ENCODE measurements at places on chromosomes 2 and 18. TPM values are rescaled to one million over a fixed set of nuclear protein-coding genes. Genes with fewer than 3 reads are reported as not detected.

DNA sequence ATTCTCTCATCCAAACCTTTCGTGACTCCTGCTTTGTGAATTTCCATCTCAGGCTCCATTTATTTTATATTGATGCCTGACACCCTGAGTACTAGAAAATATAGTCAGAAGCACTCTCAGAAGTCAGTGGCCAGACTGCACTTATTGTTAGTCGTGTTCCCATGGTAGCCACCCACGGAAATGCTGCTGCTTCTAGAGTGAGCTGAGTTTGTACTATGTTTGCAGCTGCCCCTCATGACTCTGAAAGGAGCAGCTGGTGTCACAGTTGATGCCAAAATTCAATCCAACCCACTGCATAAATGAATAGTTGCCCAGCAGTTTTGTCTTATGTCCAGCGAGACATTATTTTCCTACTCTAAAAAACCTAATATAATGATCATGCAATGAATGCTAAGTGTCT is 265.2 kb upstream of the SPHKAP start:
- H3K4me3 ChIP-seq = no peak overlapping the region
- no peak overlapping the region for H3K27ac ChIP-seq
- H3K27me3 ChIP-seq = no peaks in the 10 kb centered on the region
- no peak for DNase-seq
- H3K36me3 ChIP-seq = no peaks in the 10 kb centered on the region

Gene KCNE4
- total RNA-seq = 2.3 TPM

Gene B3GNT7
- 5.0 TPM for total RNA-seq

GRCh38 chr2:235670974-235671787 is 177.3 kb downstream of the AGAP1 start:
- peak overlapping the region; percentile 51 for H3K4me3 ChIP-seq
- H3K4me1 ChIP-seq = peaks cover 3% of the 10 kb centered on the region
- H3K36me3 ChIP-seq = no peaks in the 10 kb centered on the region

DNA sequence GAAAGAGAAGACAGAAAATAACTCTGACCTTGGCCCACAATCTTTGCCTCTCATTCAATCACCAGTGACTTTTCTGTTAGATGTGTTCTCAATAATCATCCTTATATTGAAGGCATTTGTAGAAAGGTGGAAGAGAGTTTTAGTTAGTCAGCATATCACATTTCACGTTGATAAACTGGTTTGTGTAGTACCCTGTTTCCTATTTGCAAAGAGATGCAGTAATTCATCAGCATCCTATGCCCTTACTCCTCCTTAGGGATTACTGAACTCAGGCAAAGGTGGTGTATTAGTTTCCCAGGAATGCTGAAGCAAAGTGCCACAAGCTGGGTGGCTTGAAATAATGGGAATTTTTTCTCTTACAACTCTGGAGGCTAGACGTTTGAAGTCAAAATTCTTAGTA is 145.0 kb downstream of the SPP2 start:
- no peaks in the 10 kb centered on the region for H3K4me1 ChIP-seq
- DNase-seq = no peak
- no peak overlapping the region for H3K27ac ChIP-seq
- H3K36me3 ChIP-seq = no peaks in the 10 kb centered on the region
- H3K27me3 ChIP-seq = no peaks in the 10 kb centered on the region

GRCh38 chr18:13537022-13537780 is 189.2 kb downstream of the FAM210A start:
- no peak overlapping the region for H3K27ac ChIP-seq
- DNase-seq = no peak
- peaks cover 11% of the 10 kb centered on the region for H3K4me1 ChIP-seq
- no peaks in the 10 kb centered on the region for H3K27me3 ChIP-seq

DNA sequence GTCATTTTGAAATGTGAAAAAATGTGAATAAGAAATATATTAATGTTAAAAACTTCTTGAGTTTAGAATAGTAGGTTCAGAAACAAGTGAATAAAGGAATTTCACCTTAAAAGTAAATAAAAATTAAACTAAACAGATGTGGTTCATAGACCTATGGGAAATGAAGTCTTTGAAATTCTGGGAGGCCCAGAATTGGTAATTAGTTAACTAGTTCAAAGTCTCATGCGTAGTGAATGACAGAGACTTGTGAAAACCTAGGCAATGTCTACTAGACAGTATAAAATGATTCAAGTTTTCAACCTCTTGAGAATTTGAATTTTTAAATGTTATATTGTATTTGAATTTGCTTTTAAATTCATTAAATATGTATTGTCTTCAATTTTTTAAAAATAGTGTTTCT is 32.6 kb upstream of the AAK1 start:
- peaks cover 3% of the 10 kb centered on the region for H3K4me1 ChIP-seq
- no peak for DNase-seq
- no peaks in the 10 kb centered on the region for H3K36me3 ChIP-seq
- H3K27me3 ChIP-seq = no peaks in the 10 kb centered on the region
- H3K4me3 ChIP-seq = no peak overlapping the region
- H3K27ac ChIP-seq = no peak overlapping the region

GRCh38 chr2:169005080-169005598 is 26.0 kb downstream of the ABCB11 start:
- no peak overlapping the region for H3K27ac ChIP-seq
- no peaks in the 10 kb centered on the region for H3K4me1 ChIP-seq
- no peak for DNase-seq
- no peaks in the 10 kb centered on the region for H3K36me3 ChIP-seq
- no peaks in the 10 kb centered on the region for H3K27me3 ChIP-seq

GRCh38 chr2:220356076-220356475 is 728.6 kb downstream of the SLC4A3 start:
- no peaks in the 10 kb centered on the region for H3K27me3 ChIP-seq
- H3K36me3 ChIP-seq = no peaks in the 10 kb centered on the region
- no peak for DNase-seq
- H3K4me3 ChIP-seq = no peak overlapping the region

DNA sequence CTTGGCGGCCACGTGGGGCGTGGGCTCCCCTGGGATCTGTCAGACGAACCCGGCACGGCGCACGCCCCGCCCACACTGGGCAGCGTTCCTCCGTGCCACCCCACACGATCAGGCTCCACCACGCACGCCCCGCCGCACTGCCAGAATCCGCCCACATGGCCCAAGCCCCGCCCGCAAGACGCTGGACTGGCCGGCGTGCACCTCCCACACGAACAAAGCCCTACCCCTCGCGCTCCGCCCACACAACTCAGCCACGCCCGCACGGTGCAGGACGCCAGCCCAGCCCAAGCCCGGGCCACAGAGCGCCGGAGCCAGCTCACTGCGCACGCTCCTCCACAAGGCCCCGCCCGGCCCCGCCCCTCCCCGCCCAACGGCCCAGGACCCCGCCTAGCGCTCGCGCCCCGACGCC is 555 bp downstream of the TMEM18 start:
- no peak overlapping the region for H3K27ac ChIP-seq
- H3K36me3 ChIP-seq = no peaks in the 10 kb centered on the region
- no peaks in the 10 kb centered on the region for H3K27me3 ChIP-seq

Gene DSC3
- total RNA-seq = 0.24 TPM

DNA sequence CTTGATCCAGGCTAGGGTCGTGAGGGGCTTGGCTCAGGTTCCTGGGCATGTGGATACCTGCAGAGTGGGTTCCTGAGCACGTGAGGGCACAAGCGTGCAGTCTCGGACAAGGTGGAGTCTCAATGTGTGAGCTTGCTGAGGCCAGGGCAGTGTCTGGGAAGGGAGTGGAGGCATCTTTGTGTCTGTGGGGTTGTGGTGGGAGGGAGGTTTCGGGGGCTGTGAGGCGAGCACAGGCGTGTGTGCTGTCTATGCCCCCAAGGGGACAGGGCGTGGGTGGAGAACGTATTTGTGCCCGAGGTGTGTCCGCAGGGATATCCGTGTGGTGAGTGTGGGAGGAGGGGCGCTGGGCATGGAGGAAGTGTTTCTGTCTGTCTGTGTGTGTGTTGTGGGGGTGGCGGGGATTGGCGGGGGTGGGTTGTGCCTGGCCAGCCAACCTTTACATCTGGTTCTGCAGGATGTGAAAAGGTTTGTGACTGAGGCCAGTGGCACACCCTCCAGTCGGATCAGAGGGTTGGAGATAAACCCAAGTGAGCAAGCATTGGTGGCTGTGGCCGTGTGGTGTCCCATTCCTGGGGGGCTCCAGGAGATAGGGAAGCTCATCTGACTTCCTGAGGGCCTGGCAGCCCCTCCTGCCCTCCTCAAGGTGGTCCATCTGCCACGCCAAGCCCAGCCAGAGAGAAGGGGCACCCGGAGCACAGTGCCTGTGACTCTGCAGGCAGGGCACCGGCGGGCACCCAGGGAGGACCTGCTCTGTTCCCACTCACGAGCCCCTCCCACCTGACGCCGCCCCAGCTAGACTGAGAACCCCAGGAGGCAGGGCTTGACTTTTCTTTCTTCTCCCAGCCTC is 57.1 kb downstream of the ZFP36L2 start:
- H3K4me3 ChIP-seq = no peak overlapping the region
- no peaks in the 10 kb centered on the region for H3K27me3 ChIP-seq
- H3K27ac ChIP-seq = no peak overlapping the region
- no peaks in the 10 kb centered on the region for H3K36me3 ChIP-seq

Gene OTOF
- 1.7 TPM for total RNA-seq

DNA sequence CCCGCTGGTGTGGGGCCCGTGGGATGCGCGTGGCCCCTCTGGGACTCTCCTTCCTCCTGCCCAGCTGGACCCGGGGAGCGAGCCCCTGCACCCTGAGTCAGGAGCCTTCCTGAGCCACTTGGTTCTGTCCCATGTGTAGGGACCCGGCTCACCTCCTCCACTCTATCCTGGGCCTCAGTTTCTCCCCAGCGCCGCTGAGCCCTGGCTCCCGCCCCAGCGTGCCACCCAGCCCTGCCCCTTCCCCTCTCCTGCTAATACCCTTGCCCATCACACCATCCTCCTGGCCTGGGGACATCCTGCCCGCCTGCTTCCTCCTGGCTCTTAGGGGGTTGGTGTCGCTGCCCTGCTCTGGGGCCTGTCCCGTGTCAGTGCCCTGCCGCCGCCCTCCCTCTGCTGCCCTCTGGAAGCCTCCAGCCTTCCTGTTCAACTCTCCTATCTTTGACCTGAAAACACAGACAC is 24.8 kb downstream of the GPC1 start:
- H3K27me3 ChIP-seq = no peaks in the 10 kb centered on the region
- peak; percentile 13 for DNase-seq
- no peak overlapping the region for H3K27ac ChIP-seq
- H3K36me3 ChIP-seq = no peaks in the 10 kb centered on the region

Gene POLE4
- 37.8 TPM for total RNA-seq

Gene CCDC150
- total RNA-seq = 31.7 TPM

DNA sequence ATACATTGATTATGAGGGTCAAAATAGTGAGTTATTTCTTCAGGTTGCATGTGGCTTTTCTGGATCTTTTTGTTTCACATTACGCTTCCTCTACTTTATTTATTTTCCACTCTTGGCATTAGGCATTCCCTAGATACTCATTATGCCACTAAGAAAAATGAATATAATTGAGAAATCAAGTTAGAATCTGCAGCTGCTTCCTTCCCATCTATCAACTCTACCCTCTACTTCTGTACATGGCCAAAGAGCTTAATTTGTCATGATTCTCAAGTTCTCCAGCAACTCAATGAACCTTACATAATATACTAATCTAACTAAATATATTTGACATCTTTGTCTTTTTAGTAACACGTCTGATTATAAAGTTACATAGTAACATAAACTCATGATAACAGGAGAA is 598.1 kb upstream of the LRRTM4 start:
- H3K27ac ChIP-seq = no peak overlapping the region
- no peak for DNase-seq
- no peak overlapping the region for H3K4me3 ChIP-seq
- no peaks in the 10 kb centered on the region for H3K36me3 ChIP-seq
- H3K27me3 ChIP-seq = no peaks in the 10 kb centered on the region
- H3K4me1 ChIP-seq = no peaks in the 10 kb centered on the region

Gene PXDN
- 33.8 TPM for total RNA-seq

GRCh38 chr2:112433932-112434730 is 686 bp upstream of the RGPD8 start:
- H3K27me3 ChIP-seq = no peaks in the 10 kb centered on the region
- H3K27ac ChIP-seq = no peak overlapping the region

Gene RGPD5
- total RNA-seq = 54.0 TPM

DNA sequence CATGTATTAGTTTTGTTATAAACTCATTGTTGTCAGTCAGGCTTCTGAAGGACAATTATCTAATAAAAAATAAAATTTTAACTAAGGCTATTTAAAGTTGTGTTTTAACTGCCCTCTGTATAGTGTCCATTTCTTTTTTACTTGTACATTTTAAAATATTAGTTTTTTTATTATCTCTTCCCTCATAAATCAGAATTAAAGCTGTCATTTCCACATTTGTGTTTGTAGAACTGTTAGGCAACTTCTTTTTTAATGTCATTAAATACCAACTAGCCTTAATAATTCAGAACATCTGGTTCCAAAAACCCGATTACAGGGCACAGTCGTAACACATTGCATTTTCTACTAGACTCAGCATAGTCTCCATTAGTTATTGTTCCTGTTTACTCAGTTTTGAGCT is 1749.0 kb upstream of the CELF4 start:
- H3K4me1 ChIP-seq = no peaks in the 10 kb centered on the region
- no peak overlapping the region for H3K27ac ChIP-seq
- no peak overlapping the region for H3K4me3 ChIP-seq
- no peaks in the 10 kb centered on the region for H3K27me3 ChIP-seq

All from testis (tissue), 5 donors.